ENCODE measurements at places on chromosomes 7 and 10.
A peak's percentile ranks its signal among the peaks of the same experiment; 100 is the strongest.

DNA sequence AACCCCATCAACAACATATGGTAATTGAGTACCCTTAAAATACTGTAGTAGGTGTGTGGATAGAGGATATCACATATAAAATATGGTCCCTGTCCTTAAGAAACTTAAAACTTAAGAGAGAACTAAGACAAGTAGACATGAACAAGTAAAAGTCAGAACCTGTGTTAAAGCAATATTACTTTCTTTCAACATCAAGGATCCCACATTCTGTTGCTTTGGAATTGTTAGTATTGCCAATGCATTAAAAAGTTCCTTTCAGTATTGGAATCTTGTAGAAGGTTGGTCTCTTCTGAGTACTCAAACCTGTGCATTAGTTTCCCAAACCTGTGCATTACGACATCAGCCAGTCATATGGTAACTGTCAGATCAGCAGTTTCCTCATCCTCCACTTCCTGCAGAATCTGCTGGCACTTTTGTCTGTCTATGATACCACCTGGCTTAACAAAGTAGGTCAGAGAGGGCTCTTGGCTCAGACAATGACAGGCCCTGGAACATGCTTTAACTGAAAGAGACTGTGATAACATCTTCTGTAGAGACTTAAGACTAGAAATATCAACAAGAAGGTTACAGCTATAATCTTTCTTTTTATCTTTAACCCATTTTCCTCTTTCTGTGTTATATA, 56.5 kb downstream of the CCDC71L start:
- no peak for DNase-seq

- DNase-seq: peak; percentile 15
Observed at GRCh38 chr7:12637819-12638592, 49.4 kb upstream of the ARL4A start.

GRCh38 chr7:147400221-147400689, 1190.3 kb upstream of the C7orf33 start:
- no peak for DNase-seq

DNA sequence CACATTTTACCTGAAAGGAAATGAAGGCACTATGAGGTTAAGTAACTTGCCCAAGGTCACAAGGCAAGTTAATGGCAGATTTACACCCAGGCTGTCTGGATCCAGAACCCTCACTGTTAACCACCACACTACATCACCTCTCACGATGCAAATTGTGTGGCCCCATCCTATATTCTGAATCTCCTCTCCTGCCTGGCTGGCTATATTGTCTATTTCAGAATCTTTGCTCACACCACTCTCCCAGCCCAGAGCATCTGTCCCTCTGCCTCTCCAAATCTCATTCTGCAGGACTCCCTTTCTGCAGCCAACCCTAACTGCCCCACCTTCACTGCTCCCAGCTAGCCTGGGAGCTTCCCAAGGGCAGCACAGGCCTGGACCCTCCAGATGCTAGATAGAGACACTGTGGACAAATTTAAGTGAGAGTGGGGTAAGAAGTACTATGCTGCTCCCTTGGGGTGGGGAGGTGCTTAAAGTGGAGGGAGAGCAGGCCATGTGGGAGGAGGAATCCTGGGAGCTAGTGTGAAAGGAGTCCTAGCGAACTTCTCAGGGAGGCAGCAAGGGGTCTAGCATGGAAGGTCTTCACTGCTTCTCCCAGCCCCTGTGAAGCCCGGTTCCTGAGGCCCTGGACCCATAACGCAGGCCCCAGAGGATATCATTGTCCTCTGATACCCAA, 786 bp downstream of the CUEDC2 start:
- no peak for DNase-seq

- no peak for DNase-seq
Observed at GRCh38 chr10:119821182-119821581, 51.5 kb downstream of the MCMBP start.

GRCh38 chr7:132750096-132750495, 173.8 kb upstream of the PLXNA4 start:
- DNase-seq: no peak

GRCh38 chr7:55212838-55213237, 152.3 kb upstream of the LANCL2 start:
- peak; percentile 52 for DNase-seq

GRCh38 chr7:157281221-157281998, 55.4 kb upstream of the DNAJB6 start:
- no peak for DNase-seq

DNA sequence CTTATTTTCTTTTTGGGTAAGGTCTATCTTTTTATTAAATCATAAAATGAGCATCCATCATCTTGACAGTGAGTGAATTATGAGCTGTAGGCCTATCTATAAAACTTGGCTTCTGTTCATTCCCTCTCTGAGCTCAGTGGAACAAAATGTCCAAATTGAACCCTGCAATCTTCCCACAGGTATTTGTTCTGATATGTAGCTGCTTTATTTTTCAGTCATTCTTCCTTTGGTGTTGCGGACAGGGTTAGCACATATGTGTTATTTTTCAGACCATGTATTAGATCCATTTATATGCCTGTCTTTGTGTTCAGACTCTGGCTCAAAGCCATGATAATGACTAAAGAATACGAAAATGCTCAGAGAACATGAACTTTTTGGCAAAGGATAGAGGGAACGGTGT, 201.6 kb upstream of the KIAA1217 start:
- DNase-seq: no peak

GRCh38 chr7:17456541-17456940, 158.1 kb downstream of the AHR start:
- no peak for DNase-seq

GRCh38 chr7:102393467-102393866, 2.7 kb upstream of the PRKRIP1 start:
- no peak for DNase-seq

DNA sequence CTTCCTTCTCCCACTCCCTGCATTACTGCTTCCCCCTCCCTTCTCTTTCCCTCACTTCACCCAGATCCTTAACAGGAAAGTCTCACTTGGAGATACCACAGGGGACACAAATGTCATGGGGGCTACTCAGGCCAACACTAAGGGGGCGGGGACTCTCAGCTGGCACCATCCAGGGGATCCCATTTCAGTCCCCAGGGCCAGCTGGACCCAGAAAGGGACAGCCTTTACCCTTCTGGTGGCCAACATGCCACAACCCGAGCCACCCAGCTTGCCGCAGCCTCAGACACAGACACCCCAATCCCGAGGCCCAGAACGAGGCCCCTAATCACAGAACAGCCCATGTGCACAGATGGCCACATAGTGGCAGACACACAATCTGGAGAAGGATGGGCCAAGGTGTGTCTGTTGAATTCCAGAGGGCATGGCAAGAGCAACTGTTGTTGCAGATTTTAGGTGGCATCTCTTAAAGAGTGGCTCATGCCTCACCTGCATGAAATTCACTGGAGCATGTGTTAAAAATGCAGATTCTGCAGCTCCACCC, 5.6 kb downstream of the CAMK2G start:
- no peak for DNase-seq

DNA sequence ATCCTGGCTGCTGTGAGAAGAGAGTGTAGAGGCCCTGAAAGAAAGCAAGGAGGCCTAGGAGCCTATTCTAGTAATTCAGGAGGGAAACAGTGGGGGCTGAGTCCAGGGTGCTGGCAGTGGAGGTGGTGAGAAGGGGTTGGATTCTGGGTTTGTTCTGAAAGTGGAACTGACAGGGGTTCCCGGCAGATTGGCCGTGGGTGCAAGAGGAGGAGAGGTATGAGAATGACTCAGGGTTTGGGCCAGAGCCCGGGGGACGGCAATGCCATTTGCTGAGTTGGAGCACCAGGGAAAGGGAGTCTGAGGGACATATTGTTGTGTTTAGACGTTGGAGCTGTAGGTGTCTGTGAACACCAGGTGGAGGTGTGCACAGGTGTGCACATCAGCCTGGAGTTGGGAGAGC, 38.5 kb downstream of the NPTX2 start:
- no peak for DNase-seq

DNA sequence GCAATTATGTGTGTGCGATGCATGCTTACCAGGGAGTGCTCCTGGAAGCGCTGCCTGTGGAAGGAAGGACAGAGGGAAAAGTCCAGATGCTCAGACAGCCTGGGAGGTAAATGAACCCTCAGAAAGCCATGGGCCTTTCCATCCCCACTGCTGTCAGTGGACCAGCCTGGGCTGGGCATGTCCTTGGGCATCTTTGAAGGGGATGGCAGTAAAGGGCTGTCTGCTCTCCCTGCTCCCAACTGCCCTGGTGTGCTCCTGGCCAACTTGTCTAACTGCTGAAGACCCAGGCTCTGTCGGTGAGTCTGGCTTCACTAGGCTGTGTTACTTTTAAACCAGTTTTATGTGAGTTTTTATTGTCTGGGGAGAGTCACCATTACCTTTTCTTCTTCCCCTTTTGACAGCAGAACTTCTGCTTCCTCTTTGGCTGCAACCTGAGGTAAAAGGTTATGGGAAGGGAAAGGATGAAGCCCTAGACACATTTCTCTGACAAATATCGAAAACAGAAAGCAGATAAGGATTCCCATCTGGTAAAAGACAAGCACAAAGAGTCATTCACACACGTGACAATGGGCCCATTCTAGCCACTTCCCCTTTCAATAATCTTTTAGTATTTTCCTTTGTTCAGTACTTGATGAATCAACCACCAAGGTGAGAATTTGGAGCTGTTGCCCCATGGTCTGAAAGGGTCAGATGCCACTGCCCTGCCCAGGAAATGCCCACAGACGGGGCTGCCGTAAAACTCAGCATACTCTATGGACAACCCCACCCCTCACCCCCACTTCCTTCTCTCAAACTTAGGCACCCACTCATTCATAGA, 27.6 kb upstream of the PIK3AP1 start:
- DNase-seq: no peak

DNA sequence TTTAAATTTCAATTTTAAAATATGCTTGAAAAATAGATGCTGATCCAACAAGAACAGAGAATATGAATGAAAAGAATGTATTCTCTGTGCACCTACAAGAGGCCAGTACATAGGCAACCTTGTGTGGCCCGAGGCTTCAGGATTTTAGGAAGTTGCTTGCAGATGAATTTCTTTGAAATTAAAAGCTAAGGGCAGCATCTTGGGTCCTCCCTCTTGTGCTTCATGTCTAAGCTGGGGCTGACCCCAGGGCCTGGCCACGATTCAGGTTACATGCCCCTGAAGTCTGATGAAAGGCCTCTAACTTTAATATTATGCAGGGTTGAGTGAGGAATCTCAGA, 138.9 kb downstream of the BMPER start:
- no peak for DNase-seq
